ENCODE measurements at places on chromosomes 3 and 15. TPM values are rescaled to one million over a fixed set of nuclear protein-coding genes. Genes with fewer than 3 reads are reported as not detected.

GRCh38 chr15:31551323-31551722 lies 224.7 kb downstream of the KLF13 start:
- no peak for DNase-seq

GRCh38 chr3:46395766-46396530 lies 10.9 kb downstream of the CCR5AS start:
- peak; percentile 61 for DNase-seq

GRCh38 chr15:101489599-101490407 lies at the start of gene PCSK6:
PCSK6 (minus strand) TSS chr15:101489707; CDS start chr15:101489670, 37 bp downstream.
- peak; percentile 26 for DNase-seq

GRCh38 chr3:49906073-49906743 lies 2.5 kb upstream of the MST1R start:
- DNase-seq = peak; percentile 70

GRCh38 chr3:71051893-71052687 lies 531.4 kb downstream of the FOXP1 start:
- no peak for DNase-seq

- no peak for DNase-seq
Observed at GRCh38 chr15:67035886-67036285, 29.5 kb upstream of the SMAD3 start.

GRCh38 chr3:179015551-179016020 lies 56.0 kb downstream of the ZMAT3 start:
- peak; percentile 82 for DNase-seq

DNA sequence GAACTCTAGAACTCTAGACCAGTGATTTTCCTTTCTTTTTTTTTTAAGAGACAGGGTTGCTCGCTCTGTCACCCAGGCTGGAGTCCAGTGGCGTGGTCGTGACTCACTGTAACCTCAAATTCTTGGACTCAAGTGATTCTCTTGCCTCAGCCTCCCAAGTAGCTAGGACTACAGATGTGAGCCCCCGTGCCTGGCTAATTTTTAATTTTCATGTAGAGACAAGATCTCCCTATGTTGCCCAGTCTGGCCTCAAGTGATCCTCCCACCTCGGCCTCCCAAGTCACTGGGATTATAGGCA lies 359.6 kb downstream of the SHQ1 start:
- DNase-seq = no peak

DNA sequence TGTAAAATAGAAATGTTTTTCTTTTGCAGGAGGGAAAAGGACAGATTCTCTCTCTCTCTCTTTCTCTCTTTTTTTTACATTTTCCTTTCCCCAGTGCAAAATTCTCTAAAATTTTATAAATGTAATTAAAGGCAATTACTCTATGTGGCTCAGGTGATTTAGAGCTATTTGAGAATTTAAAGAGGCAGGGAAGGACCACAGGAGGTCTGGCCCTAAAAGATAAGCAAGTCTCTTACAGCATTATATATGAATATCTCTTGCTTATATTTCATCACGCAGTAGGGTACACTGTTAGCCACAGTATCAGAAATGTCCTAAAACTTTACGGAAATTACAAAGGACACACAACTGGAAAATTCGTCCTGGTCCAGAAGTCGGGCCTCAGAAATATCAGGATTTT lies 70.5 kb upstream of the PPIB start:
- DNase-seq = no peak

DNA sequence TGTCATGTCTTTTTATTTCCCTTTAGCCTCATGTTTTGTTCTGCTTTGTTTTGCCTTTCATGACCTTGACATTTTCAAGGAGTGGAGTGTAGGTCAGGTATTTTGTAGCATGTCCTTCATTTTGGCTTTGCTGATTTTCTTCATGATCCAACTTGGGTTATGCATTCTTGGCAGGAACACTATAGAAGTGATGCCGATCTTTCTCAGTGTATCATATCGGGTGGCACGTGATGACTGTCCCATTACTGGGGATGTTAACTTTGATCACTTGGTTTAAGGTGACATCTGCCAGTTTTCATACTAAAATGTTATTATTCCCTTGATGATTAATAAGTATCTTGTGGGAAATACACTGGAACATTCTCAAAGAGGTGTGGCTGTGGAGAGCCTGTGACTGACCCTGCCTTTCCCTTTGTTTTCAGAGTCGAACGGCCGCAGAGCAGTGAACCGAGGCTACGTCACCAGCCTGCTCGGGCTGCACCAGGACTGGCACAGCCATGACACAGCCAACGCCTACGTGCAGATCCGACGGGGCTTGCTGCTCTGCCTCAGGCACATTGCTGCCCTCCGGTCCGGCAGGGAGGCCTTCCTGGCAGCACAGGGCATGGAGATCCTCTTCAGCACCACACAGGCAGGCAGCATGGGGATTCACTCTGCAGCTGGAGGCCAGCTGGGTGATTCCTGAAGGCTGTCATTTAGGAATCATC lies 167.7 kb downstream of the AGBL1 start:
- no peak for DNase-seq

BCL2A1 gene
- 13.8 TPM for total RNA-seq

KNL1 gene
- total RNA-seq = 75.0 TPM

SLC24A5 gene
- total RNA-seq = not detected

Measured in activated CD8-positive, alpha-beta memory T cell treated with anti-CD3 and anti-CD28 coated beads, Interleukin-2, amount 10 ng/mL, durations not matched to agents 7 days and 5 days (primary cell).